GM23248 (cell line): ENCODE measurements at places on chromosomes 5 and 9. TPM values are rescaled to one million over a fixed set of nuclear protein-coding genes. Genes with fewer than 3 reads are reported as not detected.

- no peak for DNase-seq
- H3K4me3 ChIP-seq, result no peak overlapping the region
- H3K27ac ChIP-seq, result no peak overlapping the region
- H3K27me3 ChIP-seq, result peaks cover 11% of the 10 kb centered on the region; the same call in 1 of the 2 replicates
These were observed 153.7 kb upstream of the MSX2 start for GRCh38 chr5:174570662-174571061.

CARTPT gene
- not detected in 2 replicates for total RNA-seq

C9 gene
- not detected in 2 replicates for total RNA-seq

ORM2 gene
- total RNA-seq, result not detected in 2 replicates

DMRT3 gene
- total RNA-seq, result not detected in 2 replicates

GABRP gene
- not detected in 2 replicates for total RNA-seq

TJP2 gene
- 8.6 and 22.0 TPM in 2 replicates for total RNA-seq

- H3K36me3 ChIP-seq, result no peaks in the 10 kb centered on the region
- no peak overlapping the region for H3K27ac ChIP-seq
- H3K4me1 ChIP-seq, result no peaks in the 10 kb centered on the region
- no peaks in the 10 kb centered on the region for H3K27me3 ChIP-seq
- H3K4me3 ChIP-seq, result no peak overlapping the region
- DNase-seq, result no peak
These were observed 288.4 kb downstream of the CD180 start for GRCh38 chr5:66908230-66908629.
